HEK293T (cell line): ENCODE measurements at places on chromosomes 6 and 20.

DNA sequence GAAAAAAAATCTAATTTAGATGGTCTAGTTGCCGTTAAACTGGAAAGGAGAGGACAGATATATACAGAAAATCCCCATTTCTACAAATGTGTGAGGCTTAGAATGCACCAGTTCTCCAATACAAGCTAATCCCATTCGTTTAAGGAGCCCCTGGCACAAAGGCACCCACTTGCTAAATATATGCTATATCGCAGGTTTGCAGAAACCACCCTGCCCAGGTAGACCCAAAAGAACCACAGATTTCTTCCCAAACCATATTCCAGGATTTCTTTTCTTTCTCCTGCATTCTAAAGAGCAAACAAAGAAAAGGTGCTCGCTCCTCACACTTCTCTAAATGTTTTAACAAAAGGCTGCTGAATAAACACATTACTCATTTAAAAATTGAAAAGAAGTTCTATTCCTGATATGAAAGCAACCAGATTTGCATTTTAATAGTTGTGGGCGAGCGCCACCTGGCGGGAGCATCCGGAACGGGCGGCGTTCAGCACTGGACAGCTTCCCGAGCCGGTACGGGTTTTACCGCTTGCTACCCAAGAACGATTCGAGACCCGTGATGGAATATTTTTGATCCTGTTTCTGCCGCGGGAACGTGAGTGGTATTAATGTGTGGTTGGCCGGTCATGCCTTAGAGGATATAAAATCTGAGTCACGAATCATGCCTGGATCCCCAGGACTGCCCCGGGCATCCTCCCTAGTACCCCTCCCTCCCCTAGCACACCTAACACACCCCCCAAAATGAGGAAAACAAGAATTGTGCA, 2.1 kb downstream of the PTPRT start:
- peak; percentile 75 for DNase-seq

- DNase-seq = no peak
Observed at GRCh38 chr20:50859161-50859560, 64.3 kb downstream of the BCAS4 start.

- DNase-seq = no peak
Observed at GRCh38 chr6:10315034-10315433, 99.8 kb downstream of the TFAP2A start.

DNA sequence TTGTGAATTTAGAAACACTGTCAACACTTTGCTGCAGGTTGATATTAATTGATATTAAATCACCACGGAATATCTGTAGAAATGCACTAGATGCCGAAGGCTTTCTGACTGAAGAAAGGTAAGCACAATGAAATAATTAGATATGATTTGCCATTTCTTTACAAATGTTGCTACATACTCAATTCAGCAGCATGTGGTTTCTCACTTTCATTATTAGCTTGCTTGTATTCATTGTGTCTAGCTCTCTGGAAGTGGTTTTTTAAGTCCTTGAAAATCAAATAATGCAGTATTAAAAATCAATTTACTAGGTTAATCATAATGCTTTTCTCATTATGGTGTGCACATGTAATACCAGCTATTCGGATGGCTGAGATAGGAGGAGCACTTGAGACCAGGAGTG, 231.3 kb upstream of the MARCKS start:
- DNase-seq = no peak

- DNase-seq = no peak
Observed at GRCh38 chr6:110190726-110191125, 10.5 kb downstream of the CDC40 start.

DNA sequence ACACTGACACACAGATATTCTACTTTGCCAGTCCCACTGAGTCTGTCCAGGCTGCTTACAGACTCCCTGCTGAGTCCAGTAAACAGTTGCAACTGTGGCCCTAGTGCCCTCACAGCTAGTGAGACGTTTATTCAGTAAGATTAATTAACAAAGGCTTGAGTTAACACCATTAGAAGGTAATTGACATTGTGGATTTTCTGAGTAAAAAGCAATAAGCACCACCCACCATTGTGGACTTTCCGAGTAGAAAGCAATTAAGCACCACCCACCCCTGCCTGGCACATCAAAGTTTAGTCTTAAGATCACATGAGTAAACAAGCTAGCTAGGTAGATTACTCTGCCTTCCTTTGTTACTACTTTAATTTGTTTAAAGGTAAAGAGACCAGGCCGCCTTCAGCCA, 408.6 kb upstream of the IMPG1 start:
- no peak for DNase-seq

DNA sequence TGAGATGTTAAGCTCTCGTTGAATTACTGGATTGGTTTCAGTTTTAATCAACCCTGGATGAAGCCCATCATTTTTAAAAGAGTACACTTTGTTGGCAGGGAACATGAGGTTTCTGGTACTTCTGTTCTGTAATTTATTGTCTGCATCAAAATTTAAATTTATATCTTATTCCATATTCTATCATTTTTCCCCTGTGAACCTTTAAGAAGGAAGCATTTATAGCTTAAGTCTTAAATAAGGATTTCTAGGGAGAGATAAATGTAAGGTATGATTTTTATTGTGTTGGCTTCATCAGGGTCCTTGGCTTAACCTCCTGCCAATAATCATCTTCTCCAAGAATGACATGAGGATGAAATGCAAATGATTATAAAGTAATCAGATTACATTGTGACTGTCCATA, 40.6 kb downstream of the MLIP start:
- DNase-seq = no peak

DNA sequence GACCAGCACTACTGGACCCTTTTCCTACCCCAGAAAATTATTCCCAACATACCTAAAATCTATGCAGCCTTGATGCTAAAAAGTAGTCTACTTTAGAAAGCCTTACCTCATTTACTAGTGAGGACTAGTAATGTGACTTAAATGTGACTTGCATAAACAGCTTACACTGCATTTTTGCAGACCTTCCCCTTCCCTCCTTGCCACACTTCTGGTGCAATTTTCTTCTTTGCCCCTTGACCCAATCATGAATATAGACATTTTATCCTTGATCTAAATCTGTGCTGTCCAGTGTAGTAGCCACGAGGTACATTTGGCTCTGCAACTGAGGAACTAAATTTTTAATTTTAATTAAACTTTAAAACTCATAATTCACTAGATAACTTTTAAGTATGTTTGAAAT, 7.0 kb upstream of the ZKSCAN8 start:
- no peak for DNase-seq

DNA sequence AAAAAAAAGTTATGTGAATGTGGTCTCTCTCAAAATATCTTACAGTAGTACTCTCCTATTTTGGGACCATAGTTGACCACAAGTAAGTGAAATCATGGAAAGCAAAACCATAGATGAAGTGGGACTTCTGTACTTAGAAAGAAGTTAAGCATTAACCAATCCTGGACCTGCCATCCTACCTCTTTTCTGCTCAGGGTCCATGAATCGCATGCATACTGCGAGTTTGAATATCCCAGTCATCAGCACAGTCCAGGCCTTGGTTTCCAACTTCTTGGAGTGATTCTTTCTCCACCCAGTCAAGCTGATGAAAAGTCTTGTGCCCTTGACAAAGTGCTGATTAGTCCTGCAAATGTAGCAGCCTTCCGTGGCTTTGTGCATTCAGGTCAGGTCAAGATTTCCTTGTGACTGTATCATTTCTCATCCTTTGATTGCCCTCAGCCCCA, 46.0 kb downstream of the RNF217 start:
- no peak for DNase-seq

- DNase-seq = no peak
Observed at GRCh38 chr6:145373826-145374225, 361.5 kb downstream of the EPM2A start.

GRCh38 chr20:7772371-7772770, 167.9 kb downstream of the HAO1 start:
- DNase-seq = no peak

GRCh38 chr6:129460221-129460620, 249.8 kb downstream of the ARHGAP18 start:
- DNase-seq = no peak

DNA sequence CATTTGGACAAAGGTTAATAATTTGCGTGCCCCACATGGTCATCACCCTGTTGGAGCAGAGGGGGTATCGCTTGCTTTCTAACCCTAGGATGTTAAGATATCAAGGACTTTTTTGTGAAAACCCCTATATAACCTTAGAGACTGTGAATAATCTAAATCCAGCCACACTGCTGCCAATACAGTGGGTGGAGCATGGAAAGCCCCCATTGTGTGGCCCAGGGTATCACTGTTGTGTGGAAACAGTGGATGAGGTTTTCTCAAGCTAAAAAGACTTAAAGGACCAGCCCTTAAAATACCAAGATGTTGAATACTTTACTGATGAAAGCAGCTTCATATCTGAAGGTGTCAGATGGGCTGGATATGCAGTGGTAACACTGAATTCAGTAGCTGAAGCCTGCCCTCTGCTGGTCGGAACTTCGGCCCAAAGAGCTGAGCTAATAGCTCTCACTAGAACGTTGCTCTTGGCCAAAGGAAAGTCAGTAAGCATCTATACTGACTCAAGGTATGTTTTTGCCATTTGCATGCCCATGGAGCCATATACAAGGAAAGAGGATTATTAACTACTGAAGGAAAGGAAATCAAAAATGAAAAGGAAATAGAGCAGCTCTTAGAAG, 695.2 kb downstream of the PHF3 start:
- peak; percentile 21 for DNase-seq

GRCh38 chr6:155041741-155042279, 46.7 kb downstream of the TIAM2 start:
- DNase-seq = no peak

GRCh38 chr6:129114636-129115391, 231.9 kb downstream of the LAMA2 start:
- DNase-seq = no peak

DNA sequence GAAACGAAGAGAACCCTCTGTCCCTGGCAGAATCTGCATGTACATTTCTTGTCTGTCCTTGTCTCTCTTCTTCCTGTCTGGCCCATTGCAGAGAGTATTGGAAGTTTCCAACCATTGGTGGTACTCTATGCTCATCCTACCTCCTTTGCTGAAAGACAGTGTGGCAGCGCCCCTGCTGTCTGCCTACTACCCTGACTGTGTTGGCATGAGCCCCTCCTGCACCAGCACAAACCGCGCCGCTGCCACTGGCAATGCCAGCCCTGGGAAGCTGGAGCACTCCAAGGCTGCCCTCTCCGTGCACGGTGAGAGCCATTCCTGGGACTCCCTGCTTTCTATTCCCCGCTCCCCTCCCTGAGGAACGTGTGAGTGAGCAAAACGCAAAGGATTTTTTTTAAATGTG, 32.5 kb downstream of the KDM1B start:
- no peak for DNase-seq

GRCh38 chr6:118659513-118660217, 8.3 kb upstream of the CEP85L start:
- no peak for DNase-seq

GRCh38 chr20:18957328-18957727, 143.7 kb downstream of the SCP2D1 start:
- DNase-seq = no peak

DNA sequence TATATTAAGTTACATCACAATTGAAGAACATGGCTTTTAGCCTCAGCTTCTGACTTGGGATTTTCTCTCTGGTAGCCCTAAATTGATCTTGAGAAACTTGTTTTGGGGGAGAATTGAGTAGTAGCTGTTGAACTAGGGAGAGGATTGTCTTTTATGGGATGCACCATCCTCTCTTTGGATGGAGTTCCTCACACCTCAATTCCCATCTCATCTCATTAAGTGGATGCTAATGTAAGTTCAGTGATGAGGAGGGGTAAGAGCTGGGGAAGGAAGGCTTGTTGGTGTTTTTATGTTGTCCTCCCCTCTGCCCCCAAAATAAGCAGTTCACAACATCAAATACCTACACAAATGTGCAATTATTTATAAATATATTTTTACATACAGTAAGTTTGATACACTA, 4.0 kb downstream of the GJA1 start:
- no peak for DNase-seq

DNA sequence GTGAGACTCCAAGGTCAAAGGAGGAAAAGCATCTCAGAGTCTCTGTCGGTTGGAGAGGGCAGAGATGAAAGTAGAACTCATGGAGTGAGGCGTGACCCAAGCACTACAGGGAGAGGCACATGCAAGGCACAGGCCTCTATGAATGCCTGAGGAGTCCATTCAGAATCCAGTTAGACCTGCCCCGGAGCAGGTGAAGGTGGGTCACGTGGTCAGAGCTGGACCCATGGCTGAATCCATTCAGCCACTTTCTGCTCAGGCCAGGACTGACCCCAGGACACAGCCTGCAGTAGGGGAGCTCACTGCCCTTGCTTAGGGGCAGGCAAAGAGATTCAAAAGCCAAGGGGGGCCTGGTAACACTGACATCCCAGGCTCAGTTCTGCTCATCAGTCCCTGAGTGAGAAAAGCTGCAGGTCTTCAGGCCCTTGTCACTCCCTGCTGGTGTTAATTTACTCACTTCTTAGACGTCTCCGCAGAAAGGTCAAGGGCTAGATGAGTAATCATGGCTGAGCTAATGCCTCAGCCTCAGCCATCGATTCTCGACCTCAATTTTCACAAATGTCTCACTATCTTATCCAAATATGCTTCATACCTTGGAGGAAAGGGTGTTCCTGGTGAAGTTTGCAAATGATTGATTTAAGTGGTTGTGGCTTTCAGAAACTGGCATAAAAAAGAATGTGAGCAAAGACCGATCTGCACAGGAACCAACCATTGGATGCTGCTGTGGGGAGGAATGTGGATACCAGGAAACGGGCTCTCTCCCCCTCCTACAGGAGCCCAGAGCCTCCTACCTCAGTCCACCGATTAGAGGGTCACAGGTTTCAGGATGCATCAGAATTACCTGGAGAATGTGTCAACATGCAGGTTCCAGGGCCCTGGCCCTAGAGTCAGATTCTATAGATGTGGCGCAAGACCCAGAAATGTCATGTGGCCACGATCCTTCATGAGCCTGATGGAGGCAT, 584.4 kb downstream of the PTPRT start:
- no peak for DNase-seq

DNA sequence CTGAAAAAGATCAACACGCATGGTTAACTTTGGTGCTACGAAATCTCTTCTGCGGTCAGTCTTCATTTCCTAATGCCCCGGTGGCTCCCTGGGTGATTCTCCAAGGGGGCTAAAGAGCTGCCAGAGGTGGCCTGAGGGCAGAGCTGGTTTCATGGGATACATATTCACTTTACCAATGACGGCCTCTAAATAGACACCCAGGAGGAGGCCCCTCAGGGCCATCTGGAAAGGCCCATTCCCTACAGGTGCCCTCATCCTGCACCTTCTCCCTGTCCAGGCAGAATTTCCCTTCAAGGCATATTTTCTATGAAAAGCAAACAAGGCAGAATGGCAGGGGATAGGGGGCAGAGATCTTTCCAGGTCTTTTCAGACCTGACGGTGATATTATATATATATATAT, 12.5 kb downstream of the BNIP5 start:
- no peak for DNase-seq

GRCh38 chr6:2959909-2960719, 11.3 kb downstream of the SERPINB6 start:
- no peak for DNase-seq
